NT2/D1 (cell line): ENCODE measurements at places on chromosomes 3 and 15.

DNA sequence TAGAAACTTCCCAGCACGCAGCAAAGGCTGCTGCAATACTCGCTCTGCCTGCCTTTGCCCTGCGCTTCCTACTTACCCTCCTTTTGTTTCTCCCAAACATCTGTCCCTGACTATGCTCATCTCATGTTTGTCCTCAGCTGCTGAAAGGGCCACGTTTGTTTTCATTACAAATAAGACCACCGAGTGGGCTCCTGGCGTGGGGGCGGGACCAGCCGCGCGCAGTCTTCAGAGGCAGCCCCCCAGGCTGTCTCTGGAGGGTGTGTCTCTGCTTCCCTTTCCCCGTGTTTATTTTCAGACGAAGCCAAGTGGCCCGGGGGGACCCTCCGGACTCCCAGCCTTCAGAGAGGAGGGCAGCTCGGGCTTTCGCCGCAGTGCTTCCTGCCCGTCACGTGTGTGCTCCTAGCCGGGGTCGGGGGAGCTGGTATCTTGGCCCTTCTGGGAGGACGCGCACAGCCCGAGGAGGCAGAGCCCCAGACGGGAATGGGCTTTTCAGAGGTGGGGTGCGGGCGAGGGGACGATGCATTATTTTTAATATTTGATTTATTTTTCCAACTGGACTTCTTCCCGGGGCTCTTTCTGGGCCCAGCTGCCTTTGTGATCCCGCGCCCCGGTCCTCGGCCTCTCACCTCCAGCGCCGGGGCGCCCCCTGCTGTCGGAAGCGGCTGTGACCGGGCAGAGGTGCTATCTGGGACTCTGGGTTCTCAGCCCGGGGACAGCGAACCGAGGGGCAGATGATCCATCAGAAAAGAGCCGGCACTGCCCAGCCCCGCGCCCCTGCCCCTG lies 70.0 kb upstream of the CGNL1 start:
- peak; percentile 81 for DNase-seq

- peak; percentile 20 for DNase-seq
These were observed 32.4 kb downstream of the SELENOT start for GRCh38 chr3:150635526-150635925.

DNA sequence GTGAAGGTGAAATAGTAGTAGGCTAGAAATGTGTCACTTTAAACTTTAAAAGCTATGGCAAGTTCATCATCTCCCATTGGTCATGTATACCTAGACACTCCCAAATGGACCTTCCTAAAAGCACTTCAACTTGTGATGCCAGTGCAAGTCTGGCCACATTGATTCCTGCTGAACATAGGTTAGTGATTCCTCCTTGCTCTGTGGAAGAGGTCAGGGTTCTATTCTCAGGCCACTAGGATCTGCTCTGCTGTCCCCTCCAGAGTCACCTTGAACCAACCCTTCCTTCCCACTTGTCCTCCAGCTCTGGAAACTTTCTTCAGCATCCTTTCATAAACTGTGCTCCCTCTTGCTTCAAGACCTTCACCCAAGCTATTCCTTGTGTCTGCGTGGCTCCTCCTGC lies 301.7 kb downstream of the RPLP1 start:
- DNase-seq = no peak

DNA sequence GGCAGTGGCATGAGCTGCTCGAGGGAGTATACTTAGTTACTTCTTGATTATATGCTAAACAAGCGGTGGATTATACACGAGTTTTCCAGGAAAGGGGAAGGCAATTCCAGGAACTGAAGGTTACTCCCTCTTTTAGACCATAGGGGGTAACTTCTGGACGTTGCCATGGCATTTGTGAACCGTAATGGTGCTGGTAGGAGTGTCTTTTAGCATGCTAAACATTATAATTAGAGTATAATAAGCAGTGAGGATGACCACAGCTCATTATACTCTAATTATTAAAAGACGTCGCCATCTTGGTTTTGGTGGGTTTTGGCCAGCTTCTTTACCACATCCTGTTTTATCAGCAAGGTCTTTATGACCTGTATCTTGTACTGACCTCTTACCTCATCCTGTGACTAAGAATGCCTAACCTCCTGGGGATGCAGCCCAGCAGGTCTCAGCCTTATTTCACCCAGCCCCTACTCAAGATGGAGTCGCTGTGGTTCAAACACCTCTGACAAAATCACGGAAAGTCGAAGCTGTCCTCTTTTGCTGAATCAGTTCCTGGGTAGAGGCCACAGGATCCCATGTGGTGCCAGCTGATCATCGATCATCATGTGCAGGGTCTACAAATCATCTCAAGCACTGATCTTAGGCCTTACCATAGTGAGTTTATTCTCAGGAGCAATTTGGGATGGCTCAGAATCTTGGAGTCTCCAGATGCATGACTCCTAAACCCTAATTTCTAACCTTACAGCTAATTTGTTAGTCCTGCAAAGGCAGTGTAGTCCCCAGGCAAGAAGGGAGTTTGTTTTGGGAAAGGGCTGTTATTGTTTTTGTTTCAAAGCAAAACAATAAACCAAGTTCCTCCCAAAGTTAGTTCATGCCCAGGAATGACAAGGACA lies 149.1 kb downstream of the TJP1 start:
- DNase-seq = no peak

- DNase-seq = no peak
These were observed 36.2 kb upstream of the CLRN1 start for GRCh38 chr3:151008699-151009098.

DNA sequence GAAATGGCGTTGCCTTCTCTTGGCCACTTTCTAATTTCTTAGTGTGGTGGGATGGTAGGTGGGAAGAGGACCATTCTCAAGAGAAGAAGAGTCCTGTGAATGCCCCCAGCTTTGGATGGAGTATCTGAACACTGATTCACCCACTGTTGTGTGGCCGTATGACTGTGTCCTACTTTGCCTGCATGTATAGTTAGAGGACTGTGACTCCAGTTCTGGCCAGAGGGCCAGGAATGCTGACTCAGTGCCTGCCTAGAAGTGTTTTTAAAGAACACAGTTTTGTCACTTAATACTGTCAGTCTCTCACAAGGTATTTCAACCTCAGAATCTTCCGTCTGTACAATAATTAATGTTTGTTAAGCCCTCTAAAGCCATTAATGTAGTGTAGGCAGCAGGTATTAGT lies 2.1 kb downstream of the SEC61A1 start:
- no peak for DNase-seq

DNA sequence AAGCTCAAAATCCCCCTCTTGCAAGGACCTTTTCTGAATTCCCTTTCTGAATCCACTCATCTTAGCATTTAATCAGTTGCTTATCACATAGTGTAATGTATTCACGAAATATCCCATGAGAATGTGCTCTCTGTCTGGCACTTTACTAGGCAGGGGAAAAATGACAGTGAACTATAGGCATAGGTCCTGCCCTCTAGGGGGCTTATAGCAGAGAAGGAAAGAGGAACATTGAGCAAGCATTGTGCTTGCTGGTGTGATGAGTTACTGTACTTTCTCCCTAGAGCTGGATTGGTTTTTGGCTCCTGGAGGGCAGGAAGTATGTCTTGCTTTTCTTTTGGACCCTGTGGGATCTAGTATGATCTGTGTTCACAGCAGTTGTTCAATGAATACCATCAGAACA lies 26.5 kb downstream of the DUOX2 start:
- DNase-seq = no peak

GRCh38 chr3:171526146-171526545 lies 65.9 kb upstream of the TNIK start:
- no peak for DNase-seq

DNA sequence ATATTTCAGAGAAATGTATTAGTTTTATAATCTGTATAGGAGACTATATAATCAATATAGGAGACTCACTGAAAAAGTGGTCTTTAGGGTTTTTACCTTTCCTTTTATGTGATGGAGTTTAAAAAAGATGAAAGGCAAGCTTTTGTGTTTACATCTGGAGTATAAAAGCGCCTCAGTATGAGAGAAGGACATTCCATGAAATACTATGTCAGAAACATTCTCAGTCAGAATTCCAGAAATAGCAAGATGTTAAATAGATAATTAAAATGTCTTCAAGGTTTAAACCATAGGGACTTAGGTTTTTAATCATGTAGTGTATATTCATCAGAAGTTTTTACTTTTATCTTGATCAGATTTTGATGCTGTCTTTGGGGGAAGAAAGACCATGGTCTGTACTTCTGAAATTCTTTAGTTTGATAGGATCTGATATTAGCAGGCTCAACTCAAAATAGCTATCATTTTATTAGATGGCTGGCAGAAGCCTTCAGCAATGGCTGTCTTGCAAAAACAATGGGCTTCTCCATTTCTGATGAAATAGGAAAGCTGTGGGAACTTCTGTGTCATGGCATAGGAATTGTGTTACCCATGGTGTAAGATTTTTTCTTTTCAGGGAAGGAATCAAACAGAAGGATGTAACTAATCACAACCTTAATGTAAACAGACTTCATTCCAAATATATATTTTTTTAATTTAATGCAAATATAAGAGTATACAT lies 209.6 kb upstream of the PLSCR5 start:
- DNase-seq = no peak

DNA sequence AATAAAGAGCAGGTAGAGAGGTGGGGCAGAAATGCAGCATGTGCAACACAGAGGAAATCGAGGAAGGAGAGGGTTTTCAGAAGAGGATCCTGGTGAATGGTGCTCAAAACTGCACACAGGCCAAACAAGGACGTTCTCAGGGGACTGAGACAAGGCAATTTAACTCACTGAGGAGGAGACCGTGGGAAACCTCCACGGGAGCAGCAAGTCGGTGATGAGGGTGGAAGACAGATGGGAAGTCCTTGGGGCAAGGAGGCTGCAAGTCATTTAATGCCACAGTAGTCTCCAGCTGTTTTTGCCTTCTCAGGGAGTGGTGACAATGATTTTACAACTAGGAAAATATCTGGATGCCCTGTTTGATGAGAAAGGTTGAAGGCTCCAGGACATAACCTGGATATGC lies 11.5 kb upstream of the PDIA5 start:
- no peak for DNase-seq

GRCh38 chr3:37814547-37814946 lies 47.1 kb upstream of the CTDSPL start:
- no peak for DNase-seq

GRCh38 chr3:177673112-177673914 lies 476.0 kb upstream of the TBL1XR1 start:
- no peak for DNase-seq

DNA sequence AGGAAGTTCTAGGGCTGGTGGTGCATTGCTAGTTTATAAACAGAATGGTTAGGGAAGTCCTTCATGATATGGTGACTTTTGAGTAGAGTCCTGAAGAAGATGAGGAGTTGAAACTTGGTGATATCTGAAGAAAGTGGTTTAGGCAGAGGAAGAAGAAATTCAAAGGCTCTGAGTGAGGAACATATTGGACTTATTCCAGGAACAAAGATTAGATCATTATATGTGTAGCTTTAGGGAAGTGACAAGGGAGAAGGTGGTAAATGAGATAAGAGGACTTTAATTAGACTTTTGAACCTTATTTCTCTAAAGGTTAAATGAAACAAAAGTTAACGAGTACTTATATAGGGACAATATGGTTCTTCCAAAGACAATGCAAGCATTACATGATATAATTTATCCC lies 286.7 kb downstream of the DOCK3 start:
- DNase-seq = no peak

GRCh38 chr15:84778194-84778593 lies 29.8 kb downstream of the ZNF592 start:
- DNase-seq = peak; percentile 22

- no peak for DNase-seq
These were observed 39.4 kb upstream of the TRIM71 start for GRCh38 chr3:32778389-32778788.

DNA sequence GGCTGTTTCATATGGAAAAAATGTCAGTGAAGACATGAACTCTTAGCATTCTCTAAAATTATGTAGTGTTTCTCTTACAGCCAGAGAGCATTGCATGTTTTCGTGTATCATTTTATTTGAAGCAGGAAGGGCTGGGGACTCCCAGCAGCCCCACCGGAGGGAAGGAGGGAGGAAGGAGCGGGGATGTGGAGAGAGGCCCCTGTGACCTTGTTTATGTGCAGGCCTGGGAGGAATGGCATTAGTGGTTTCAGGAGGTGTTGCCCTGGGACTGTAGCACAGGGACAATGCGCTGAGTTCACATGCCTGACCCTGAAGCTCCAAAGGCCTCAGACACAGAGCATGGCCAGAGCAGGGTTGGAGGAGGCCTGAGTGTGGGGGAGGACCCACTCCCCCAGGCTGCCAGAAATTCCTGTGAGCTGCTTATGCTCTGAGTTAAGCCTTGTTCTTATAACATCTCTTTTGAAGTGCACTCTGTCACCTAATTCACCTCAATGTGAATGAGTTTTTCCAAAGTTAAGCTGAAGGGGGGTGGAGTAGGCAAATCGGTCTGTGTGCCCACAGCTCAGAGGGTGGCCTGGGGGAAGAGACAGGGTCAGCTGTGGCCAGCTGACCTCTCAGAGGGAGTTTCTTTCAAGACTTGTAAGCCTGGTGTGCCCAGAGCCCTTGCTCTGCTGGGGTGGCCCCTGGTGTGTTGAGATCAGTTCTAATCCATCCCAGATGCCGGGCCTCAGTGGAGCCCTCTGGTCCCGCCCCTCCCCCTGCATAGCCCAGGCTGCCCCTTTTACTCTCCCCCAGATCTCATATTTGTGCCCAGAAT lies 3.9 kb upstream of the RNU6-1 start:
- no peak for DNase-seq

GRCh38 chr15:95972041-95972553 lies 358.4 kb upstream of the NR2F2 start:
- DNase-seq = no peak

GRCh38 chr3:31051226-31051625 lies 156.8 kb upstream of the GADL1 start:
- DNase-seq = no peak

GRCh38 chr15:62962101-62962995 lies 80.2 kb upstream of the TPM1 start:
- DNase-seq = no peak

GRCh38 chr15:45126535-45127158 lies 3.0 kb downstream of the DUOXA1 start:
- no peak for DNase-seq

GRCh38 chr15:85711580-85712192 lies 83.0 kb downstream of the KLHL25 start:
- no peak for DNase-seq

- DNase-seq = no peak
These were observed 12.4 kb downstream of the RBPMS2 start for GRCh38 chr15:64763021-64763420.
